ENCODE measurements at places on chromosomes 1 and 21.

DNA sequence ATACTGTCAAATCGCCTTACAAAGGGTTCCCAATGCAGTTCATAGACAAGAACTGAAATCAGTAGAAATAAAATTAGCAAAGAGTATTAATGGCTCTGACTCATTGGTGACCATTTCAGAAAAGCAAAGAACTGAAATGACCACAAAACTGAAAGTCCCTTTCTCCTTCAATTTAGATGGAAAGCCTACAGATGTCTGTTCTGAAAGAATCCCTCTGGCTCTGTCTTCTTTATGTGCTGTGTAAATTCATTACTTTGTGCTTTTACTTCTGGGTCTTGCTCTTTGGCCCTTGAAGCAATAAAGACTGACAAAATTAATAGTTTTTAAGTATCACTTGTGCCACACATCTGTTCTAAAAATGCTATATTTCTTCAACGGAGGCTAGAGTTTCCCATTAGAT lies 62.7 kb upstream of the GPR89A start:
- DNase-seq = no peak

DNA sequence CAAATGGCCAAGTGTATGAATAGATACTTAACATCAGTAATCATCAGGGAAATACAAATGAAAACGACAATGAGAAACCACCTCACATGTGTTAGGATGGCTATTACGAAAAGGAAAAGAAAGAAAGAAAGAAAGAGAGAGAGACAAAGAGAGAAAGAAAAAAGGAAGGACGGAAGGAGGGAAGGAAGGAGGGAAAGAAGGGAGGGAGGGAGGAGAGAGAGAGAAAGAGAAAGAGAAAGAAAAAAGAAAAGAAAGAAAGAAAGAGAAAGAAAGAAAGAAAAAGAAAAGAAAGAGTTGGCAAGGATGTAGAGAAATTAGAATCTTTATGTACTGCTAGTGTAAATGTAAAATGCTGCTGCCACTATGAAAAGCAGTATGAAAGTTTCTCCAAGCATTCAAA lies 90.7 kb upstream of the DPT start:
- no peak for DNase-seq

- DNase-seq = no peak
Observed at GRCh38 chr1:46413596-46413985, 19.5 kb downstream of the FAAH start.

- no peak for DNase-seq
Observed at GRCh38 chr1:109631513-109632505, 12.2 kb downstream of the AMPD2 start.

- DNase-seq = no peak
Observed at GRCh38 chr1:15758343-15758931, at the start of gene FBLIM1. Gene FBLIM1 (plus strand): TSS chr1:15758795. CDS start chr1:15764984, 6,189 bp downstream.

Measured in right renal pelvis (tissue), 4 donors.